ENCODE measurements at places on chromosomes 5 and 9.

GRCh38 chr5:90916947-90917800 is 358.6 kb downstream of the ADGRV1 start:
- DNase-seq, result no peak

- DNase-seq, result no peak
Observed at GRCh38 chr5:154505567-154505966, 27.5 kb upstream of the HAND1 start.

DNA sequence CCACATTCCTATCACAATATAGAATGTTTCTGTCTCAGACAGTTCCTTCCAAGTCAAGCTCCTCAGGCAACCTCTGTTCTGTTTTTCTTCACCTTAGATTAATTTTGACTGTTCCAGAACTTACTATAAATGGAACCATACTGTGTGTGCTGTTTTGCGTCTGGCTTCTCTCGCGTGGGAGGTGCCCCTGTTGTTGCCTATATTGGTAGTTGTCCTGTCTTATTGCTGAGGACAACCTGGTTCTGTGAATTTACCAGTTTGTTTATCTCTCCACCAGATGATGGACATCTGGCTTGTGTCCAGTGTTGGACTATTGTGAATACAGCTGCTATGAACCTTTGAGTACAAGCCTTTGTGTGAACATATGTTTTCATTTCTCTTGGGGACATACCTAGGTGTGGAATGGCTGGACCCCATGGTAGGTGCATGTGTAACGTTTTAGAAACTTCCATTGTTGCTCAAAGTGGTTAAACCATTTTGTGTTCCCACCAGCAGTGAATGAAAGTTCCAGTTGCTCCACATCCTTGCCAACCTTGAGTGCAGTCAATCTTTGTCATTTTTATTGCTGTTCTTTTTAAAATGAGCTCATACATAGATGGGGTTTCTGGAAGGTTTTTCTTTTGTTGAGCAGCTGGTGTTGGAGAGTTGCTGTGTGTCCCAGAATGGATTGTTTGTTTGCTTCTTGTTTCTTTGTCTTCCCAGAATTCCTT is 18.1 kb downstream of the HMCN2 start:
- no peak for DNase-seq

- DNase-seq, result no peak
Observed at GRCh38 chr5:168469816-168470215, 16.5 kb upstream of the RARS1 start.

GRCh38 chr5:106288979-106289378 is 1381.8 kb downstream of the EFNA5 start:
- no peak for DNase-seq

- DNase-seq, result no peak
Observed at GRCh38 chr9:122115176-122116035, 22.3 kb upstream of the TTLL11 start.

Measured in renal pelvis (tissue), 12 donors.